ENCODE measurements at places on chromosomes 7 and 10.

GRCh38 chr10:68086011-68086410, 10.9 kb upstream of the HERC4 start:
- DNase-seq: no peak

DNA sequence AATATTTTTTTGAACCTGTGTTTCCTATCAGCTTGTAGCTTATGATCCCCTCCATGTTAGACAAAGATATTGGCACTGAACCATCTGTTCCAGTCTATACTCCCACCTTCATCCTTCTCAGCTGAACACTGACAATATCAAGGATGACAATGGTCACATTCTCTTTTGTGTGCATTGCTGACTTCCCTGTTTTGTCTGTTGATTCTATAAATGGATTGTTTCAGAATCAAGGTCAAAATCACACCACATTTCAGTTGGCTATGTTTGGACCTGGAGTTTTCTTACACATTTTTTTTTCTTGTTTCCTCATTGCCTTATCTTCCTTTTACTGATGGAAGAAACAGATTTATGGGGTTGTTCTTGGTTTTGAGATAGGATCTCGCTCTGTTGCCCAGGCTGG, 11.3 kb upstream of the SMURF1 start:
- DNase-seq: no peak

GRCh38 chr7:70681469-70682350, 450.2 kb upstream of the GALNT17 start:
- no peak for DNase-seq

DNA sequence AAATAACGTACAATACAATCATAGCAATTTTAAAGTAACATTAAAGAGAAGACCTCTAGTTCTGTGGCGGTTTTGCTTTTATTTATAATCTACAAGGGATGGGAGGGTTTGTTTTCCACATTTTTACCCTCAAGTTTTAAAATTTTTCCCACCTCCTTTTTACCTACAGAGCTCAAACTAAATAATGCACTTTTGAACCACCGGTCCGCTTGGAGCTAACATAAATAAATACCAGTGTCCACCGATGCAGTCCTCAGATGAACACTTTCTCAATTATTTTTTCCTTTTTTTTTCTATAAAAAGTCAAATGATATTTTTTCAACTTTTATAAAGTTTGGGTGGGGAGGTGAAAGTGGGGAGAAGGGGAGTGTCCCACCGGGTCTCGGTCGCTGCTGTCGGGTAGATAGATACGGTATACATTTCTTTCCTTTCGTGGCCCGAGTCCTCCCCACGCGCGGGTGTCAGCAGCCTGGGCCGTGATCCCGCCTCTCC, 3.3 kb downstream of the ZNF503 start:
- DNase-seq: no peak

GRCh38 chr10:44936314-44936975, 23.2 kb upstream of the RASSF4 start:
- DNase-seq: no peak

- DNase-seq: no peak
Measured at GRCh38 chr7:27329909-27330308, 87.3 kb downstream of the EVX1 start.

- DNase-seq: no peak
Measured at GRCh38 chr10:44967616-44968015, 8.0 kb downstream of the RASSF4 start.
